ENCODE measurements at places on chromosomes 5 and 9.

DNA sequence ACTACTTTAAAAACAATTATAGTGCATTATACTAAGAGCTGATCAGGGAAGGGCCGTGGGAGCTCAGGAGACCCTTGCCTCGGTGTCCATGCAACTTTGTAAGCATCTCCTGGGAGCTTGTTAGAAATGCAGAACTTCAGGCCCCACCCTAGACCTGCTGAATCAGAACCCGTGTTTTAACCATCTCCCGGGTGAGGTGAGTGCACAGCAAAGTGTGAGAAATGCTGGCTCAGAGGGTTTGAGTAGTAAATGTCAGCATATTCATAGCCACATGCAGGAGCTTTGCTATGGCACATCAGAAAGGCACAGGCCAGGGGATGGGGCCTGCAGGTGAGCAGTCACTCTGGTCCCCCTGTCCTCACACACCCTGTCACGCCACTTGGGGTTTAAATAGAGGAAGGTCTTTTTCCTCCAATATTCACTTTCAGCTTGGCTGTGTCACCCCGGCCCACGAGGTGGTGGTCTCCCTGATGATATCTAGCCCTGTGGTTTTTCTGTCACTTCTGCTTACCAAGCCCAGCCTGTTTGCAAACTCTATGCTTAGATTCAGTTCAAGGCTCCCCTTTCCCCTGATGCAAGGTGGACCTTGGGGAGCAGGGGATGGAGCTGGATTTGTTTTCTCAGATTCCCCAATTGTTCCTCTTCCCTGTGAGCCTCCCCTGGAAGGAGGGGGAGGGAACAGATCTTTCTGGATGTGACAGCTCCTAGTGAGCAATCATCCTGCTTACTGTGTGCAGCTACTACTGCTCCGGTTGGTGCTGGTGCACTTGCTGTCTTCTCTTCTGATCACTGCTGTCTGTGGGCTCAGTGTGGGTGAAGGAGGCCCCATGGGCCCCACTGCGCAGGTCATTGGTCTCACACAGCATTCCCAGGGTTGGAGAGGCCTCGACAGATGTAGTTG lies 51.8 kb upstream of the TGFBR1 start:
- DNase-seq, result no peak

- DNase-seq, result no peak
Observed at GRCh38 chr5:58868931-58869330, 286.1 kb downstream of the RAB3C start.

- no peak for DNase-seq
Observed at GRCh38 chr5:136563489-136563888, 198.1 kb upstream of the TRPC7 start.

DNA sequence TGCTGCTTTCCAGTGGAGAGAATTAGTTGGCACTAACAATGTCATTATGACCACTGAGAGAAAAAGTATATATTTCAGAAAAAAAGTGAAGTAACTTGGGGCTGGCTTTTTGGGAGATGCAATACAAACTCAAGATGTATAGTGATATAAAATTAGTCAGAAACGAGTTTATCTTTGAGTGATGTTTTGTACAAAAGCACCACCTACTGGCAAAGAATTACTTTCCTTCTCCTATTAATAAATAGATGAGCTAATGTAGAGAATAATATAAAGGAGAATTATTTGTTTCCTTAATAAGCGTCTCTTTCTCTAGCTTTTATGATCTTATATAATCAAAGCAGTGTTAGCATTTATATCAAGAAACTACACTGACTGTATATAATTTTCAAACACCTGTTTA lies 158.8 kb downstream of the MEF2C start:
- DNase-seq, result no peak

DNA sequence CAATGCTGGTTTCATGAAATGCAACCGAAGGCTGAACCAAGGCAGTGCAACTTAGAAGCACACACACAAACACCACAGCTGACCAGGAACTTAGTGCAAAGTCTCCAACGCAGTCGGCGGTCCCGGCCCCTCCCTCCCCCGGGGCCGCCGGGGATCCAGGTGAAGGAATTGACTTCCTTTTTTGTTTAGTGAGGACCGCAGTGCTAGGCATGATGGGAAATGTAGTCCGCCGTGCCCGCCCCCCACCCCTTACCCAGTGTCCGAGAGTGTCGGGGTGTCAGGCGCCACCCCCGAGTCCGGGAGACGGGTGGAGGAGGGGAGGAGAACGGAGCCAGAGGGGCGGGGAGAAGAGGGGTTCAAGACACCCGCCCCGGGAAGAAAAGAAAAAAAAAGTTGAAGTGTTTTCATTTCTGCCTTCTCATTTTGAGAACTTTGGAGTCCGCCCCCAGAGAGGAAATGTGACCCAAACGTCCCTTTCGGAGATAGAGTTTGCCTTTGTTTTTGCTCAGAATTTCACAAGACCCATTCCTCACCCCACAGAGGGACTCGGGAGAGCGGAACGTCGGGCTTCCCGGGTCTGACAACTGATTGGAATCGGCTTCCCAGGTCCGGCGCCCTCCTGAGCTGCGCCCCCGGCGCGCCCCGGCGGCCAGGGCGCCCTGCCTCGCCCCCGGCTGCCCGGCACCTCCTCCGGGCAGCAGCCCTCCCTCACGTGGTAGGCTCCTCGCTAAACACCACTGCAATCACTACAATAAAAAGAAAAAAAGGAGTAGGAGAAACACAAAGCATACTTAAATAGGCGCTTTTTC lies 2.0 kb downstream of the IER5L start:
- DNase-seq, result peak; percentile 75

DNA sequence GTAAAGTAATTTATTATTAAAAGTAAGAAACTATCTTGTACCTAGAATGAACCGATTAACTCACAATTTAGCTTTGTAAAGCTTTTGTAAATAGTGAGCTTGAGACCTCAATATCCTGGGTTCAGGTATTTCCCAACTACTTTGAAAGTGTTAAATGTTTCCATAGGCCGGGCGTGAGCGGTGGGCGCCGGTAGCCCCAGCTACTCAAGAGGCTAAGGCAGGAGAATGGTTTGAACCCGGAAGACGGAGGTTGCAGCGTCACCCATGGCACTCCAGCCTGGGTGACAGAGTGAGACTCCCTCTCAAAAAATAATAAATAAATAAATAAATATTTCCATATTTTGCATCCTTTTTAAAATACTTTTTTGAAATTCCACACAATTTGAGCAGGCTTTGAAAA lies 1.5 kb upstream of the ANKH start:
- no peak for DNase-seq

GRCh38 chr5:170445936-170446335 lies 56.8 kb upstream of the KCNMB1 start:
- DNase-seq, result no peak

GRCh38 chr5:39140558-39141168 lies 66.5 kb upstream of the RICTOR start:
- no peak for DNase-seq

DNA sequence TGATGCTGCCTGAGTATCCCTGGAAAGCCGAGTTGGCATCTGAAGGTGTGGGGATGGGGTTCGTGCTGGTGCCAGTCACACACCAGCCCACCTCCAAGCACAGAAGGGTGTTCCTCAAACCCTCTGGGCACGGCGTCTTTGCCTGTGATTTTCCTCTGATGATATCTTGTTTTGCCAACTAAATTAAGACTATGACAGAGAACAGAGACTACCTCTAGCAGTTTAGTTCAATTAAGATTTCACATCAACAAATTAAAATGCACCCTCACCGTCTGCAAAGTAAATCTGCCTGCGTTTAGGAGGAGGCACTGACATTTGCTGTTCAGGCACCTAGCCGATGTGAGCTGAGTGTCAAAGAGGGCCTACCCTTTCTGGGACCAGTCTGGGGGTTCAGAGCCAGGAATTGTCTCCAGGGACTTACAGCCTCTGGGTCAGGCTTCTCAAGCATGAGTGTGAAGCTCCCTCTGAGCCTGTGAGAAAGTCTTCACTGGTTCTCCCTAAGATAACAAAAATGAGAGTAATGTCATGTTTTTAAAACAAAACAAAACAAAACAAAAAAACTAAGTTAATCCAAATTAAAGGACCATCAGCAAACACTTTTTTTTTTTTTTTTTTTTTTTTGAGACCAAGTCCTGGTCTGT lies 55.4 kb upstream of the CTNNA1 start:
- no peak for DNase-seq

GRCh38 chr9:33029231-33029786 lies 4.2 kb downstream of the DNAJA1 start:
- DNase-seq, result no peak

DNA sequence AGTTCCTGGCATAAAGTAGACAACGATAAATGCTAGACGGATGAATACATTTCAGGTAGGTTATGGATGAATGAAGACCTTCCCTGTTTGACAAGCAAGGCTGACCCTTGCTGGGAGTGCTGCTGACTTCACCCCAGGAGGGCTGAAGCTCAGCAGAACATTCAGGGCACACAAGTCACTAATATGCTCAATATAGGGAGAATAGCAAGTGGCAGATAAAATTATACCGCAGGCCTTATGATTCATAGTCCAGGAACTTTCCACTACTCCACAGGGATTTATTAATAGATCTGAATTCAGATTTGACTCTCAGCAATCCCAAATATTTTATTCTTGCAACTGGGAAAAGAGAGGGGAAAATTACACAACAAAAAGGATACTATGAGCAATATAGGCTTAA lies 38.2 kb upstream of the GRAMD2B start:
- no peak for DNase-seq

DNA sequence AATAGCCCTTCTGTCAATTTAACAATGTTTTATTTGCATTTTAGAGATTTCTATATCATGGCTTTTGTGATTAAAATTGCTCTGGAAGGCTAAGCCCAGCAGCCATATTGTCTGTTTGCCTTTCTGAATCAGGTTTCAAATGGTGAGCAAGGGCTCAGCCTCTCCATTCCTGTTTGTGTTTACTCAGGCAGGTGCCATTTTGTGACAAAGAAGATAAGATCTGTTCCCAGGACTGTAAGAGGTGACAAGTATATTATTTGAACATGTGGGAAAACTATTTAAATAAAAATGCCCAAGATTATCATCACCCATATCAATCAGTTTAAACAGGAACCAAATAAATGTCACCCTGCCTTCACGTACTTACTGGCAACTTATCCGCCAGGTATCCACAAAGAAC lies 641.3 kb upstream of the KLF4 start:
- DNase-seq, result no peak

DNA sequence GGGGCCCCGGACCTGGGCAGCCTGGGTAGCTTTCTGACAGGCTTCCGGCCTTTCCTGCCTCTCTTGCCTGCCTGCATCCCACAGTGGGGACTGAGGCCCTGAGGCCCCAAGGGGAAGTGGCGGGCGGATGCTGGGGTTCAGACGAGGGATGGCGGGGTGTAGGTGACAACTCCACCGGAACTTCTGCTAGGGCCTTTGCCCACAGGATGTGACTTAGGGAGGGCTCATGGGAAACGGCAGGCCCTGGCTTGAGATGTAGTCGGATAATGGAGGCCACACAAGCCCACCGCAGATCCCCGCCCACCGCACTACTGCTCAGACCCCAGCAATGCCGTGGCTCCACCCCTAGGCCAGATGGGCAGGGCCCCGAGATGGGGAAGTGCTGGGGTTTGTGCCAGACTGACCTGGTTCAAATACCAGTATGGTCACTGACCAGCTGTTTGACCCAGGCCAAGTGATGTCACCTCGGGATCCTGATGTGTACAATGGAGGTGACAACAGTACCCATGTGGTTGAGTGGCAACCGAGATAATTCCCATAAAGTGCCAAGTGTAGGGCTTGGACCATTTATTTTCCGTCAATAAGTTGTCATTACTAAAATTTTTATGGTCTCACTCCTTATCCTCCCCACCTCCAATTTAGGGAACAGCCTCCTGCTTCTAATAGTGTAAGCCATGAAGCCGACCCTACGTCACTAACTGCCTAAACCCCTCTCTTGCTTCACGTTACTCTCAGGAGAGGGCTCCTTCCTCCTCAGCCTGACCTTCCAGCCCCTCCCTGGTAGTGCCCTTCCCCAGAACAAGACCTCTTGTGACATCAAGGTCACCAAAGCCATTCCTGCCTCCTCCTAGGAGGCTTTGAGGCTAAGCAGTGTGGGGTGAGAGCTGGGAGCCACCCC lies 2.5 kb upstream of the CDK9 start:
- peak; percentile 93 for DNase-seq

- DNase-seq, result no peak
Observed at GRCh38 chr5:101677961-101678360, 618.1 kb downstream of the SLCO4C1 start.

- no peak for DNase-seq
Observed at GRCh38 chr5:168408561-168409305, 77.5 kb upstream of the RARS1 start.

DNA sequence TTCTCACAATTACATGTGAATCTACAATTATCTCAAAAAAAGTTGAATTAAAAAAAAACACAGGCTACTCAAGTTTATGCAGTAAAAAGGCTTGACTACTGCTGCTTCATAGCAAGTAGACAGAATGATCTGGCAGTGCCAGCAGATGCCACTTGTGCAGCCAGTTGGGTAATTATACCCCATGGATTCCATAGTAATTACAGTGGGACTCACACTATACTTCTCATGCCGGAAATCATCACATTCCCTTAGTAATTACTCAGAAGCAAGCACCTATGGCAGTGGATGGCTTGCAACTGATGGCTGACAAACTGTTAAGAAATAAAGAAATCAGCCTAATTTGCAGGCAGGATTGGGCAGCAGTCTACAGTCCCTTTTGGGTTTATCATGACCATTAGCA lies 463.2 kb upstream of the KLF4 start:
- no peak for DNase-seq

DNA sequence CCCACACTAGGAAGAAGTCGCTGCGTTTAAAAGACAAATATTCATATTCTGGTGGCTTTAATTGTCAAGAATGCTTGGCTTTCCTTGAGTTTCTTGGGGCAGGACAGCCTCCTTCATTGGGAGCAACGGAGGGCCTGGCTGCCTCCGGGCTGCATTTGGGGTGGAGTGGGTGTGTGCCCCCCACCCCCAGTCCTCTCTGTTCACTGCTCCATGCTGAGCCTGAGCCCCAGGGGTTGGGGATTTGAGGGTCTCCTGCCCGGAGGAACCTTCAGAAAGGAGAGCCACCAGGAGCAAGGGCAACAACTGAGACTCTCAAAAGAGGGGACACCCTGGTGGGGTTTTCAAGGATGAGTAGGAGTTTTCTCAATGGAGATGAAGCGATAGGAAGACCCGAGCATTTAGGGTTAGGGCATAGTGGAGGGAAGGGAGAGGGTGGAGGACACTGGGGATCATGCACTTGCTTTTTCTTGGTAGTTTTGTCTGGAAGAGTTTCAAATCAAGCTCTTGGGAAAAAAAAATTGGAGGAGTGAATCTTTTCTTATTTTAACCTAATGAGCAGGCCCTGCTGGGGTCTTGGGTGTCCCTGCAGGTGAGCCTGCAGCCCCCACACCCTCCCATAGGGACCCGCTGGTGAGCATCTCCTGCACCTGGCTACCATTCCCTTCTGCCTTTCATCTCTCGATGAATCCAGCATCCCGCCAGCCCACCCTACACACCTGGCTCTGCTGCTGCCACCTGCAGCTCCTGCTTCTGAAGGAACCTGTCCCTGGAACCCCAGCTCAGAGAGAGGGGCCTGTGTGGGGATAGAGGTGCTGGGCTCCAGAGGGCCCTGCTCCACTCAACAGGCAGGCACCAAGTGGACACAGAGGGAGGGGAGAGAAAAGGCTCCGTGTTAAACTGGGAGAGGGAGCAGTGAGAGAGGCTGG lies 4.1 kb downstream of the SLC6A19 start:
- DNase-seq, result no peak

Measured in activated CD4-positive, alpha-beta T cell treated with anti-CD3 and anti-CD28 coated beads, Interleukin-10, Interleukin-2, amounts not matched to agents 100 ng/mL and 50 ng/mL, durations not matched to agents 16 hours and 8 hours (primary cell).